NCI-H1694 (cell line): ENCODE measurements at places on chromosomes 16 and 17.
A peak's percentile ranks its signal among the peaks of the same experiment; 100 is the strongest.

DNA sequence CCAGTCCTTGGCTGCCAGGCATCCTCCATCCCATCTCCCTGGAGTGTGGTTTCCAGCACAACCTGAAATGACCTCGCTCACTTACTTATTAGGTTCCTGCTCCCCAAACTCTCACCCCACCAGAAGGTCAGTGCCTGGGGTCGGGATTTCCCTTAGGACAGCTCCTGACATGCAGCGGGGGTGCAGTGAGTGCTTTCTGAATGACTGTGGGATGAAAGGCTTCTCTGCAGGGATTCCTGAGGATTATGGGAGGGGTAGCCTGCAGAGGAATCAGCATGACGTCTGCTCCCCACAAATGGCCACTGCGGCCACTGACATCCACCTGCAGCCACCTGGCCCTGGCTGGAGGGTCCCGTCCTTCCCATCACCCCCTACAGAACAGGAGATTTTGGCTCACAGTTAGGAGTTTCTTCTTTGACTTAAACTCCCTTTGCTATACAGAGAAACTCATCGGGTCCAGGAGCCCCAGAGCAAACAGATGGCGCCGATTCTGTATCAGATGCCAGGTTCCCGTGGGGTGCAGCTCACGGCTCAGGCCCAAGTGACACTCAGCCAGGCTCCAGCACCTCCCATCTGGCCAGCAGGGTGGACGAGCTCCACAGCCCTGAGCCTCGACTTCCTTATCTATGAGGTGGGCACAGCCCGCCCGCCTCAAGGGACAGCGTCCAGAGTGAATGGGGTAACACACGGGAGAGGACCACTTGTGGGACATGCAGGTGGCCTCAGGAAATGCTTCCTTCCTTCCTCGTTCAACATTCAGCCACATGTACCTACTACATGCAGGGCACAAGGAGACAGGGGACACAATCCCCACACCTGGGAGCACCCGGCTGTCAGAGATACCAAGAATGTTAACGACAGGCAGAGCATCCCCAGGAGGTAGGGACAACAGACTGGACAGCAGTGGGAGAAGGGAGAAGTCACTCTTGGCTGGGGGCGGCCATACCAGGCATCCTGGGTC is 69.8 kb downstream of the RMI2 start:
- DNase-seq = peak; percentile 17

DNA sequence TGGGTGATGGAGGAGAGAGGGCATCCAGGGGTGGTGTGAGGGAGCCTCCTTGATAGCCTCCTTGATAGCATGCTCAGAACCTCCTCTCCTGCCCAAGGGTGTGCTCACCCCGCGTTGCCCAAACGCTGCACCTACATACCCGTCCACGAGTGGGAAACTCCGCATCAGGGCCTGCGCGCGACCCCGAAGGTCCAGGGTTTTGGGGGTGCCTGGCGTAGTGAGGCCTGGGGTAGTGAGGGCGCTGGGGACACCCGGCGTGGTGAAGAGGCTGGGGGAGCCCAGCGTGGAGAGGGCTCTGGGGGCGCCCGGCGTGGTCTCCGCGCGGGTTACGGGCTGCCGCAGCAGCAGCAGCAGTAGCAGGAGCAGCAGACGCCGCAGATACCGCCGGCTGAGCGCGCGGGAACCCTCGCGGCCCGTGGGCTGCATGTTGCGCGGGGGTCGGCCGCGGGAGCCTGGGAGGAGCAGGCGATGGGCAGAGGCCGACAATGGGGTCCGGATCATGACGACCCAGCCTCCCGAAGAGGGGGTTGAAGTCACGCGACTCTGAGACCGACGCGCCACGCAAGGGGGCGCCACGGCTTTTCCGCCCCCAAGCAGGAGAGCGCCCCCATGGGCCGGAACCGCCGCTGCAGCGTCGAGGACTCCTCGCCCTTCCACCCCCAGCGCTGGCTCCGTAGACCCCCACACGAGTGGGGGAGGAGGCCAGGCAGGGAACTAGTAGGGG is at the start of gene DPEP3:
Gene DPEP3, minus strand, starts transcription at position 545 of the 724 bp plus-strand sequence. Its CDS starts 119 bp downstream, at position 426.
- DNase-seq = no peak

DNA sequence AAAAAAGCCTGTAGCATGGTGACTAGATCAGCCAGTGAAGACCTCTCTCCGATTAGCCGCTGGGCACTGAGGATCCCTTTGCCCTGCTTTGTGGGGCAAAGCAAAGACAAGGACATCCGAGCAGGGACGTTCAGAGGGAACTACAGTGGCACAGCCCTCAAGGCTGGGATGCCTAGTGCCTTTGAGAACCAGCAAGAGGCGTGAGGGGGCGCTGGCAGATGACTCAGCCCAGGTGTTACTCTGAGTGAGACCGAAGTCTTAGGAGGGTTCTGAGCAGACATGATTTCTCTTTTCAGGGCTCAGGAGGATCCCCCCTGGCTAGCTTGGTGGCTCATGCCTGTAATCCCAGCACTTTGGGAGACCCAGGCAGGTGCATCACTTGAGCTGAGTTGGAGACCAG is 178.6 kb downstream of the CPPED1 start:
- no peak for DNase-seq

GRCh38 chr16:4649744-4650442 is 25.3 kb downstream of the MGRN1 start:
- DNase-seq = no peak

DNA sequence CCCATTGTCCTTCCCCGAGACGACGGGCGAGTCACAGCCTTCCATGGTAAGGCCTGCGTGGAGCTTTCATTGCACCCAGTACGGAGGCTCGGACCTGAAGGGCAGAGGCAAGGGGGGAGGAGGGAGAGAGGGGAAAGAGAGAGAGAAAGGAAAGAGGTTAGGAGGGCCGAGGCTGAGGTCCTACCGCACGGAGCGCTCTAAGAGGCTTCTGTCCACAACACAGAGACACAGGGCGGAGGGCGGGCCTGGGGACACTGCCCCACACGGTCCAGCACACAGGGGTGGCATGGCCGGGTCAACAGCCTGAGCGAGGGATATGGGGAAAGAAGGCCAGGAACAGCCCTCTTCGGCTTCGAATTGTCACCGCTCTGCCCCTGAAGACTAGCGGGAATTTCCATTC is 87.8 kb downstream of the ZFHX3 start:
- no peak for DNase-seq

- DNase-seq = no peak
Observed at GRCh38 chr17:78426293-78426879, 47.9 kb downstream of the PGS1 start.

- DNase-seq = no peak
Observed at GRCh38 chr17:30917050-30917449, 4.7 kb upstream of the ADAP2 start.

- no peak for DNase-seq
Observed at GRCh38 chr17:42618442-42619150, 9.1 kb downstream of the TUBG1 start.

GRCh38 chr16:85275533-85276249 is 163.4 kb upstream of the CIBAR2 start:
- peak; percentile 73 for DNase-seq

DNA sequence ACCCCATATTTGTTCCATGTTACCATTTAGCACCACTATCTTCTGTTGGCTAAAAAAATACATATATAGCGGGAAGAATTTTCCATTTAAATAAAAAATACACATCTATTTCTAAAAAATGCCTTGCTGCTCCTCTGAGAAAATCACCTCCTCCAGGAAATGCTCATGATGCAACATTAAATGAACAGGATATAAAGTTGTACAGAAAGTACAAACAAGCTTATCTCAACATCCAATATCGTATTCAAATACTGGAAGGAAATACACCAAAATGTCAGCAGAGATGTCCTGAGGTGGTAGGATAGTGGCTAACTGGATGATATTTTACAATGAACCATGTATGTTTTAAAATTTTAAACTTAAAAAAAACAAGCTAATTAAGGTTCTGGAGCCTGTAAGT is 21.3 kb downstream of the GNA13 start:
- no peak for DNase-seq
